ENCODE measurements at places on chromosomes 6 and 20.
A peak's percentile ranks its signal among the peaks of the same experiment; 100 is the strongest.

GRCh38 chr20:8647961-8648441 is 420.9 kb upstream of the PLCB4 start:
- DNase-seq: no peak
- H3K4me1 ChIP-seq: no peaks in the 10 kb centered on the region
- H3K4me3 ChIP-seq: no peak overlapping the region
- no peaks in the 10 kb centered on the region for H3K36me3 ChIP-seq
- H3K27me3 ChIP-seq: no peaks in the 10 kb centered on the region

DNA sequence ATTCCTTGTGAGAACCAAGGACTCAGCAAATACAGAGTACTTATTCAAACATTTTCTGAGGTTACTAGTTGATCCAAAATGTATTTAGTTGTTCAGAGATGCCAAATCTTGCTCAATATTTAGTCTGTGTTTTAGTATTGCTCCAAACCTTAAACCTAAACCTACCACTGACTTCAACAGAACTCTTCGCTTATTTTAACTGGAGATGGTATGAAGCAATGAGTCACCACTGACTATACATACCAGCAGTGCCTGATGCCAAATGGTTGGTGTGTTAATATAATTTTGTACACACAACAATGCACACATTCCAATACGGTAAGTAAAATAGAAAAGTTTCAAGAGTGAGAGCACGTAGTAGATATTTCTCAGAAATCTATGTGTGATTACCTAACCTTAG is 1.9 kb upstream of the SPTLC3 start:
- no peak overlapping the region for H3K4me3 ChIP-seq
- H3K27me3 ChIP-seq: no peaks in the 10 kb centered on the region
- no peak overlapping the region for H3K27ac ChIP-seq
- no peaks in the 10 kb centered on the region for H3K36me3 ChIP-seq
- DNase-seq: no peak

GRCh38 chr6:16752206-16752866 is 8.9 kb downstream of the ATXN1 start:
- no peak overlapping the region for H3K27ac ChIP-seq
- H3K4me3 ChIP-seq: no peak overlapping the region
- H3K27me3 ChIP-seq: no peaks in the 10 kb centered on the region
- no peak for DNase-seq

GRCh38 chr20:53621482-53622246 is 28.0 kb upstream of the ZNF217 start:
- no peaks in the 10 kb centered on the region for H3K36me3 ChIP-seq
- H3K4me3 ChIP-seq: no peak overlapping the region
- H3K27ac ChIP-seq: no peak overlapping the region

- H3K36me3 ChIP-seq: no peaks in the 10 kb centered on the region
- H3K27me3 ChIP-seq: no peaks in the 10 kb centered on the region
- no peaks in the 10 kb centered on the region for H3K4me1 ChIP-seq
- DNase-seq: peak; percentile 55
- H3K27ac ChIP-seq: no peak within 1 kb of the TSS
Observed at GRCh38 chr20:32277361-32278198, at the start of gene KIF3B. TSS of gene KIF3B (plus strand) at chr20:32277651. CDS start at chr20:32309778, 32,127 bp downstream.

DNA sequence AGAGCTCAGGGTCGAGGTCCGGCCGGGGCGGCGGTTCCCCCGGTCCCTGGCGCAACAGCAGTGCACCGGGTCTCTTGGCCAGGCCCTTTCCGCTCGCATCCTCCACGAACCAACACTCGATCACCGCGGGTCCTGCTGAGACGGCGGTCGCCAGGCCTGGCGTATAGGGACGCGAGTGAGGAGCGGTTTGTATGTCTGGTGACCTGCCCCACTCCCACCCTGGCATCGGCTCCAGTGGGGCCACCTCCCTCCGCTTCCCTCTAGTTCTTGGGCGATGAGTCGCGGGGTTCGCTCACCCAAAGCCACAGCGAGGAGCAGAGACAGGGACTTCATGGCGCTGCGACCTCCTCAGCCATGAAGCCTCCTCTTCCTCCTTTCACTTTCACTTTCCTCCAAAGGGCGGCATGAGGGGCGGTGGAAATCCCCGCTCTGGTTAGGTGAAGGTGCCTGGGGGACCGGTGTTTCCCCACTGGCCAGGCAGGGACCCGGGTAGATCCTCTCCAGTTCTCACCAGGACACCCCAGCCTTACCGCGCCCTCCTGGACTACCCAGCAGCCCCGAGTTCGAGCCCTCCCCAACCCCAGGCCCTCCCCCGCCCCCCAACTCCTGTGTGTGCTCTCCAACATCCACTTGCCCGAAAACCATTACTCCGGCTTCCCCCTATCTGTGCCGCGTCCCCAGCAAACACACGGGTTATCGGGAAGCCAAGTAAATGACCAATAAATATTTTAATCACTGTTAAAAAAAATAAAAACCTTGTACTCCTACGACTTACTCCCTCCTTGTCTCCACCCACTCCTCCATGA is at the start of gene TAPBP:
Gene TAPBP (minus strand): TSS at position 370 of the 806 bp plus-strand sequence. CDS start 37 bp downstream, at position 333.
- H3K4me1 ChIP-seq: 0 out of 2 replicates have a peak, but pooled peaks cover 5% of the 10 kb centered on the region
- no peak within 1 kb of the TSS for H3K27ac ChIP-seq
- H3K36me3 ChIP-seq: peaks cover 3% of the 10 kb centered on the region
- H3K27me3 ChIP-seq: no peaks in the 10 kb centered on the region
- H3K4me3 ChIP-seq: peak within 1 kb of the TSS; percentile 76

DNA sequence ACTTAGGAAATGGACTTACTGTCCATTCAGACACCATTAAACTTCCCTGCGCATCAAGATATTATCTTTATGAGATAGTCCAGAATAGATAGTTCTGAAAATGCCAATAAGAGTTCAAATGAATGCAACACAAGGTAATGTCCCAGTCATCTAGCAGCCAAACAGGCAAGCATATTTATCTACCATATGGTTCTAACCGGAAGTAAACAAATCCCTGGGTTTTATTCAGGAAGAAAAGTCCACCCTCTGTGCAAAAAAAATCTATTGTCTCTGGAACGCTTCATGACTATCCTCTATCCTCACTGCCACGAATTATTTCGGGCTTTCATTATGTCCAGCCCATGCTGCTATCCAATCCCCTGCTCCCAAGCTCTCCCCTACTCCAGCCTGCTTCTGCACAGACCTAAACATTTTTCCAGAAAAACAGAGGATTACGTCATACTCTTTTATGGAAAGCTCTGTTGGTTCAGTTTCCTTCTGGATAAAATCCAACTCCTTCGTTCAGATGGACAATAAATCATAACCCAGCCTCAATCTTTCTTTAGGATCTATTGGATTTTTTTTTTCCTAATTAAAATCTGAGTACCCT is 11.4 kb downstream of the PPIL6 start:
- no peak overlapping the region for H3K4me3 ChIP-seq
- H3K36me3 ChIP-seq: no peaks in the 10 kb centered on the region

DNA sequence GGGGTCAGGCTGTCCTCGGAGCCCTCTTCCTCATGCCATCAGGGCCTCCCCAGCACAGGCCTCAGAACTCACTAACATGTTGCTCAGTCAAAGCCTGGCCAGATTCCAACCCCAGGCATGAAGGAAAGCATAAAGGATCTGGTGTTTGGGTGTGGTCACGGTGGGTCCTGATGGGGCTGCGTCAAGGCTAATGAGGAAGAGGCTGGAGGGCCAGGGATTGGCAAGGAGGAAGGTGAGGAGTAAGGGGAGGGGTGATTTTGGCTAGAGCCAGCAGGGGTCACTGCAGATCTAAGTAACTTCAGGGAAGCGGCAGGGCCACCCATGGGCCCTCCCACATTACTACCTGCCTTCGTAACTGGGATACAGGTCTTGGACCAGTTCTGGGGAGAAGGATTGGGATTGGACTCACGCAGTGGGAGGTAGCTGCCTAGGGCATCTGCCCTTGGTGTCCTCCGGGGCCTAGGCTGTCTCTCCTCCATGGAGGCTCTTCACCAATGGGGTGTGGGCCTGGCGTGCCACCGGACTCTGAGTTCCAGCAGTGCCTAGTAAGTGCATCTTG is 36.2 kb upstream of the MRPS18A start:
- no peak overlapping the region for H3K27ac ChIP-seq
- H3K36me3 ChIP-seq: no peaks in the 10 kb centered on the region
- no peaks in the 10 kb centered on the region for H3K27me3 ChIP-seq
- no peak overlapping the region for H3K4me3 ChIP-seq

DNA sequence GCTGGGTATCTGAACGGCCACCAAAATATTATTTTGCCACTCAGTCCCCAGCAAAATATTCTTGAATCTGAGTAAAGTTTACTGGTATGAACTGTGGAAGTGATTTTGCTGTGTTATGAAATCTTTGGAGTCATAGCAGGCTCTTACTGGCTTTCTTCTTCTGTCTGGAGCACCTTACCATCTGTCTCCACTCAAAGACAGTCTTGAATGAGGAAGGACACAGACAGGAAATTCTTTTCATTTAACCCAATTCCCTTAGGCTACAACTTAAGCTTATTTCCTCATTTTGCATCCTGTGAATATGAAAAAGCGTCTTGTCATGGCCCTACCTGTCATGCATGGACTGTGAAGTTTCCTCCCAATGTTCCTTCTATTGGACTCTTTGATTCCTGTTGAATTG is 24.7 kb downstream of the FNDC1 start:
- no peak overlapping the region for H3K27ac ChIP-seq
- no peak overlapping the region for H3K4me3 ChIP-seq
- H3K36me3 ChIP-seq: no peaks in the 10 kb centered on the region
- H3K27me3 ChIP-seq: no peaks in the 10 kb centered on the region

- DNase-seq: no peak
- no peak overlapping the region for H3K4me3 ChIP-seq
- no peak overlapping the region for H3K27ac ChIP-seq
- peaks cover 3% of the 10 kb centered on the region for H3K4me1 ChIP-seq
- no peaks in the 10 kb centered on the region for H3K27me3 ChIP-seq
Observed at GRCh38 chr20:31691646-31692275, 30.9 kb downstream of the BCL2L1 start.

DNA sequence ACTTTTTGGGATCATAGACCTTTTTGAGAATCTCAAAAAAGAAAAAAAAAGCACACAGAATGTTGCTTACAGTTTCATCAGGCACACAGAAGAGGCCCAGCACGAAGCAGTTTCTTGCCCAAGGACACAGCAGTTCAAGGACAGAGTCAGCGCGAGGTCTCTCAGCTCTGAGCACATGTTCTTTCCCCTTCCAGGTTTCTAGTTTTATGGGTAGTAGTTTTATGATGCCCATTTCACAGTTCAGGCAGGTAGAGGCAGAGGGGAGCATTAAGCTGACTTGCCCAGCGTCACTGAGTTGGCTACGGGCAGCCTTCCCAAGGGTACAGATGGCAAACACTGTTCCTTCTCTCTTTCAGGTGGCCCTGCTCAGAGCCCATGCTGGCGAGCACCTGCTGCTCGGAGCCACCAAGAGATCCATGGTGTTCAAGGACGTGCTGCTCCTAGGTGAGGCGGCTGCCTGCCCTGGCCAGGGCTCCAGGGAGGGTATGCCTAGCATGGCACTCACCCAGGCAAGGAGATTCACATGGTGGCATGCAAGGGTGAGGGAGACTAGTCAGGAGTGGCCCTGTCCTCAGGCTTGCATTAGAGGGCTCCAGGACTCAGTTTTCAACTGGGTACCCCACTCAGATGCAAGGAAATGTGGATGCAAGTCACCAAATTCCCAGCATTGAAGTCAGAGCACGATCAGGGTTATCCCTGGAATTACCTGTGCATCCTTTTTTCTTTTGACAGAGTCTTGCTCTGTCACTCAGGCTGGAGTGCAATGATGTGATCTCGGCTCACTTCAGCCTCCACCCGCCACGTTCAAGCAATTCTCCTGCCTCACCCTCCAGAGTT is 57.4 kb upstream of the TTPAL start:
- no peak overlapping the region for H3K27ac ChIP-seq
- no peaks in the 10 kb centered on the region for H3K4me1 ChIP-seq
- H3K36me3 ChIP-seq: no peaks in the 10 kb centered on the region
- no peak for DNase-seq
- H3K27me3 ChIP-seq: no peaks in the 10 kb centered on the region

DNA sequence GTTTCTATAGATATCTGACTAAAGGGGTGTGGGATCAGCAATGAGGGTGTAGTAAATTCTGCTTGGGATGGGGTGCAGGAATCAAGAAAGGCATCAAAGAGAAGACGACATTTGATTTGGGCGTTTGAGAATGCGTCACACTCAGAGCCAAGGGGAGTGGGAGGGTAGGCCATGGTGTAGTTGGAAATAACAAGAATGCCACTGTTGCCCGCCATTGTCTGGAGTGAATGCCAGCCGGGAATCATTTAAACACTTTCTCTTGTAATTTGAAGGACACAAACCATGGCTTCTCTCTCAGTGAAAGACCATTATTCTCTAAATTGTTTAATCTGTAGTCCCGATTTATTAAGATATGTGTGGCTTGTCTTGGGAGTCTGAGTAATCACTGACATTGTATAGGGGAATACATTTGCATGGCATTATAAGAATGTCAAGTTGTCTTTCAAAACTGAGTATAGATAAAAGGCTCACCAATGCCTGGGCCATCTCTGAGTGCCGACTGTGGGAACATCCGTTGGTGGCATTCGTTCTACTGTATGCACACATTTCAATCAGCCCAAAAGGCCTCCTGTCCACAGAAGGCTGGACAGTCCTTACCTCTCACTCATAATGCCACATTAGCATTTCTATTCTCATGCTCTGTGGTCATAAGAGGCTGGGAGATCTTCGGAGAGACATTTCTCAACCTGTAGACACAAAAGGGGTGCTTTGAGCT is 777.8 kb downstream of the KIF16B start:
- no peaks in the 10 kb centered on the region for H3K36me3 ChIP-seq
- no peak overlapping the region for H3K27ac ChIP-seq
- no peaks in the 10 kb centered on the region for H3K4me1 ChIP-seq
- no peak for DNase-seq

- no peaks in the 10 kb centered on the region for H3K36me3 ChIP-seq
- no peak overlapping the region for H3K27ac ChIP-seq
- DNase-seq: no peak
- no peaks in the 10 kb centered on the region for H3K4me1 ChIP-seq
- no peaks in the 10 kb centered on the region for H3K27me3 ChIP-seq
Observed at GRCh38 chr20:11060423-11061185, 386.8 kb upstream of the JAG1 start.

- no peaks in the 10 kb centered on the region for H3K36me3 ChIP-seq
Observed at GRCh38 chr6:3340358-3340802, 81.6 kb downstream of the PSMG4 start.

- no peak overlapping the region for H3K4me3 ChIP-seq
- H3K27ac ChIP-seq: no peak overlapping the region
- no peaks in the 10 kb centered on the region for H3K4me1 ChIP-seq
- no peaks in the 10 kb centered on the region for H3K36me3 ChIP-seq
- DNase-seq: no peak
Observed at GRCh38 chr6:121876721-121877120, 441.3 kb downstream of the GJA1 start.
